ENCODE measurements at places on chromosomes 12 and 14. TPM values are rescaled to one million over a fixed set of nuclear protein-coding genes. Genes with fewer than 3 reads are reported as not detected.

The CYP46A1 gene
- 6.1 TPM for total RNA-seq

The KCNJ8 gene
- total RNA-seq = 4.1 TPM

The MUCL1 gene
- not detected for total RNA-seq

The KLRK1 gene
- 0.73 TPM for total RNA-seq

The TMEM106C gene
- 87.2 TPM for total RNA-seq

The TMTC2 gene
- total RNA-seq = 127 TPM

The EML5 gene
- 31.1 TPM for total RNA-seq

The RPL6 gene
- 582 TPM for total RNA-seq

The MMP19 gene
- 0.18 TPM for total RNA-seq

The ATF7 gene
- total RNA-seq = 16.4 TPM

The CCDC38 gene
- total RNA-seq = not detected

The C3AR1 gene
- 1.8 TPM for total RNA-seq

The GLIPR1 gene
- total RNA-seq = 2.9 TPM

Data from cerebellum (tissue), 4 donors.